ENCODE measurements at places on chromosomes 1 and 21.
A peak's percentile ranks its signal among the peaks of the same experiment; 100 is the strongest.

DNA sequence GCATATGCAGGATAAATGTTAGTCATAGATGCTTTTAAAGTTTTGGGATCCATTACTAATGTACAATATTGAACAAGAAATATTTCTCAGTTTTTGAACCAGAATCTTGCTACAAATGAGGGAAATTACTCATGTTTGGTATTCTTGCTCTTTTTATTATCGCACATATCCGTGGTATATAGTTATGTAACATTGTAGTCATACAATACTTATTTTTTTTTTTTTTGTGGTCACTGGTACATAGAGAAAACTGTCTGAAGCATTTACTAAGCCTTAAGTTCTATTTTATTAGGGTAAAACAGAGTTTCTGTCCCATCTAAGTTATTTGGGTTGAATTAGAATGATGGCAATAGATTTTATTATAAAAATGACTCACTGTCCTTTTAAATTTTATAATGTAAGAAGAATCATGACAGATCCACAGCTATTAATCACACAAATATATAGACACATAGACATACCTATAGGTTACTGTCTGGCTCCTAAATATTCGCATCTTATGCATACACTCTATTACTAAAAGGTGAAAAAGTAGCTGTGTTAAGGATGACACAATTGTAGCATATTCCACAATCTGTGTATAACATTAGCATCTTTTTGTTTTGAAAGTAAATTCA is 18.0 kb upstream of the PRKAA2 start:
- no peak for DNase-seq

DNA sequence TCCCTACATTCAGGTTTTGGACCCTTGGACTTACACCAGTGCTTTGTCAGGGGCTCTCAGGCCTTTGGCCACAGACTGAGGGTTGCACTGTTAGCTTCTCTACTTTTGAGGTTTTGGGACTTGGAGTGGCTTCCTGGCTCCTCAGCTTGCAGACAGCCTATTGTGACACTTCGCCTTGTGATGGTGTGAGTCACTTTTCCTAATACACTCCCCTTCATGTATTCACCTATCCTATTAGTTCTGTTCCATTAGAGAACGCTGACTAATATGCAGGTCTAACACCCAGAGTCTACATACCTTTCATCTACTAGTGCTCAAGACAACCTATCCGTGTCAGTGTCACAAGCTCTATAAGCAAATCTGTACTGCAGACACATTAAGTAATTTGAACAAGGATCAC is 605.3 kb downstream of the KCNT2 start:
- DNase-seq = no peak

DNA sequence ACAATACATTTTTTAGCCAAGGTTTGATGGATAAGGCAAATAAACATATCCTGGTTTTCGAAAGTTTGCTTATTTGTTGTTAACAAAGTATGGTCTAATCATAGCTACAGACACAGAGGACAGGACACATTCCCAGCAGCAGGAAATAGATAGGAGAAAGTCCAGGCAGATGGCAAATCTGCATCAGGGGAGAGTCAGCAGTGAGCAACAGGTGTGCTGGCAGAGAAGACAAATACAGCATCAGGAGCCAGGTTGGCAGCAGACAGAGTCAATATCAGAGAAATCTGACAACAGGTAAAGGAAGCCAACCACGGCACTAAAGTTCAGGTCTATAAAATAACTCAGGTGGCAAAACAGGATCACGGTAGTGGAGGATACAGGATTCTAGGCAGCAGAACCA is 210.7 kb upstream of the PTBP2 start:
- DNase-seq = no peak

DNA sequence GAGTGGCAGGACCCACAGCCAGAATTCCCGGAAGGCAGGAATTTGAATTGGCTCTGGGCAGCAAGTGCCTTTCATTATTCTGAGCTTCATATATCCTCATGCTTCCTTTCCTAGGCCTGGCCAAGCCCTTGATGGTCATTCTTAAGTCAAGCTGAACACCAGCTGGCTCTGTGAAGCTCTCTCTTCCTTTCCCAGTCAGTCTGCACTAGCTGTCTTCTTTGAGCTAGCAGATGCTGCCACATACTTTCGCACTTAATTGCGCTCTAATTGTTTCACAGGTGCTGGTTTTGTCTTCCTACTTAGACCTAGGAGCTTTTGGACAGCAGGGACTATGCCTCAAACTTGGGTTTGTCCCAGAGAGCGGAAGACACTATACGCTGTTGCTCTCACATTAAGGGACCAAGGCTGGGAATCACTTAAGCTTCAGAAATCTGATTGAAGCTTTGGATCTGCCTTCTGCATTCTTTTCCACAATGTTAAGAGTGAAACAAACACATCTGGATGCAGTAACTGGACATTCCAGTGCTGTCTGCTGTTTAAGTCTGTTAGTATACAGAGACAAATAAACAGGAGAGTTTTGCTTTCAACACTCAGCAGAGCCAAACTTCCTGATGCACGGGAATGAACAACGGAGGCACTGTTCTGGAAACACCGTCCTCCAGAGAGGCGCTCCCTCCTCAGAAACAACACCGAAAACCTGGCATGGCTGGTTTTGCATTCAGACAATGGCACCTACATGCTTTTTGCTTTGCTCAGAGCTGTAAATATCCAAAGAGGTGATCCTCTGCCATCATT is 2.2 kb downstream of the TLR5 start:
- DNase-seq = no peak

DNA sequence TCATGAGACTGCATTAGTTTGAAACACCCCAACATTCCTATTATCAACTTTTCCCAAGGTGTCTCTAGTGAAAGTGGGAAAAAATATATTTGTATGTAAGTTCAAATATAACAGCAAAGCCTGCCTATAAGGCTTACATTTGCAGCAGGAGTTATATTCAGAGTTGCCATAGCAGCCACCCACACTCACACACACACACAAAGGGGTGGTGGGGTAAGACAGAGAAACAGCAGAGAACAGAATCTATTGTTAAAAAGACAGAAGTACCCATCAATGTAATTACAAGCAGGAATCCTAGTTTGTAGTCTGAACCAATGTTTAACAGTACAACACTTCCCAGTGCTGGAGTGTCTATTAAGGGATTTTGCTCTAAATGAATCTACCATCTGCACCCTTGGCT is 55.0 kb downstream of the PLPPR5 start:
- no peak for DNase-seq

DNA sequence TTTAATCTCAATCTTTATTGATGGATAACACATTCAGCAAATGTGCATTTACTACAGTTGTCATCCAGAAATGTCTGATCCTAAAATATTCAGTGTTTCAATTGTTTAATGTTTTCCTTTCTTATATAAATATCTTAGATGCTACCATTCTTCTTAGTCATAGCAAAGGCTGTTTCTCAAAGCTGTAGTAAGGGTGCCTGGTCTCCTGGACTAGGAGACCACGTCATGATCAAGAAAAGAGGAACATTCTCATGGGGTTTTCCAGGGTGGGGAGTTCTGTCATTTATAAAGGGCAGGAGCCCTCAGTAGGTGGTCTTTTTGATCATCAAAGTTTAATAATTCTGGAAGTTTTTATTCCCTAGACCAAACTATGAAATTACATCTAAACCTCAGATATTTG is 292.8 kb downstream of the HMCN1 start:
- DNase-seq = no peak

DNA sequence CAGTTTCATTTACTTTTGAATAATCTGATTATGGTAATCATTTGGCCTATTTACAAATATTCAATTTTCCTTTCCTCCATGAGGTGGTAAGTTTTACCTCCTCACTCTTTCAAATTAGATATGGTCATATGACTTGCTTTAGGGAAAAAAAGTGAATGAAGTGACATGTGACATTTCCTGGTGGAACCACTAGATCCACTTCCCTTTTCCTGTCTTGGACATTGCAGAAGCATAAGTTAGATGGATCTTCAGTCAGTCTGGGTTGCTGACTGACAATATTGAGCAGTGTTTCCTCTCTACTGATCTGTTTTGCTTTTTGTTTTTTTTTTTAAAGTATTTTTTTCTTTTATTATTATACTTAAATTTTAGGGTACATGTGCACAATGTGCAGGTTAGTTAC is 481.1 kb upstream of the PTBP2 start:
- DNase-seq = no peak

DNA sequence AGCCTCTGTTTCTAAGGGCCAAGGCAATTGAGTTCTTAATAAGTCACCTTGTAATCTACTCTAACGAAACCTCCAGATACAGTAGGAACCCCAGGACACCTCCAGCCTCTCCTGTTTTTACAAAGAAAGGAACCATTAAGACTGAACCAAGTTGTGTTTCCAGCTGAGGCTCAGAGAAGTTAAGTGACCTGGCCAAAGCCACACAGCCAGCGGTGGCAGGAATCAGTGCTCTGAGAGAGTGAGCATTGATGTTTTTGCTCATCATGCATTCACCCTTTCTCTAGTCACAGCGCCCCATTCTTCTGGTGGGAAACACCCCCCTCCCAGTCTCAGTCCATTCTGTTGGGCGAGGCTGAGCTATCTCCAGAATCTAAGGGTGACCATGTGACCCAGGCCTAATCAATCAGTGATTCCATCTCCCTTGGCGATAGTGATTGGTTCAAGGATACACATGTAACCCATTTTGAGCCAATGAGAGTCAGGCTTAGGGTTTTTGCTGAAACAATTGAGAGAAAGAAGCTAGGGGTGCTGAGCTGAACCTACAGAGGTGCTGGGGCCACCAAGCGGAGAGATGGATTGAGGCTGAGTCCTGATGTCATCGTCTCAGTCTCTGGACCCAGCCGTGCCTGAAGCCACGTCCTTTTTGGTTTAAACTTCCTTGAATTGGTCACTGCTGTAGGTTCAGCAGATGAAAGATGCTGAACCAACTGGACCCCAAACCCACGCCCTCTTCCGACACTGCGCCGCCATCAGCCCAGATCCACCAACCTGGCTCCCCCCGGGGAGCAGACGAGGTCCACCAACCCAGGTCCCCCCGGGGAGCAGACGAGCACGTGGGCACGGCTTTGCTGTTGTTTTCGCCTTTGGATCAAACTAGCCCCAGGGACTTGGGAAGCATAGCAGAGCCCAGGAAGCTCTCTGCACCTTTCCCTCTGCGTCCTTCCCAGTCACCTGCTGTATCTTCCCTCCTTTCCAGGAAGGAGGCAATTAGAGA is 28.0 kb upstream of the RERE start:
- no peak for DNase-seq

- DNase-seq = no peak
Measured at GRCh38 chr1:9101510-9102146, 27.3 kb downstream of the GPR157 start.

GRCh38 chr1:247415423-247416361 is at the start of gene NLRP3:
Gene NLRP3 (plus strand): TSS chr1:247416173. CDS start chr1:247418801, 2,628 bp downstream.
- DNase-seq = peak; percentile 41

- no peak for DNase-seq
Measured at GRCh38 chr1:19869929-19870328, 12.3 kb upstream of the OTUD3 start.

DNA sequence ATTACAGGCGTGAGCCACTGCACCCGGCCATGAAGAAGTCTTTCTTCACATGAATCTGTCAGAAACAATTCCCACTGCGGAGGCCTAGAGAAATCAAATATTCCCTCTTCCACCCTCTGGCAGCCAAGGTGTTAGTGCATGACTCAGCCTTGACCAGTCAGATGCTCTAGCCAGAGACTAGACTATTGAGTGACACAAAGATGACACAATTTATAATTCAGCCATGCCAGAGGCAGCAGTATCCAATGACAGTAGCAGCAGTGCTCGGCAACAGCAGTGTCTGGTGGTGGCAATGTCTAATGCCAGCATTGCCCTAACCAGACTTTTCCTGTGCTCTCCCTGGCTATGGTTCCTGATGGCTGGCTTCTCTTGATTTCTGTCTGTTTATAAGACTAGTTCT is 8.7 kb downstream of the CTXND2 start:
- DNase-seq = no peak

- DNase-seq = no peak
Measured at GRCh38 chr21:17753736-17754135, 65.4 kb downstream of the C21orf91 start.

DNA sequence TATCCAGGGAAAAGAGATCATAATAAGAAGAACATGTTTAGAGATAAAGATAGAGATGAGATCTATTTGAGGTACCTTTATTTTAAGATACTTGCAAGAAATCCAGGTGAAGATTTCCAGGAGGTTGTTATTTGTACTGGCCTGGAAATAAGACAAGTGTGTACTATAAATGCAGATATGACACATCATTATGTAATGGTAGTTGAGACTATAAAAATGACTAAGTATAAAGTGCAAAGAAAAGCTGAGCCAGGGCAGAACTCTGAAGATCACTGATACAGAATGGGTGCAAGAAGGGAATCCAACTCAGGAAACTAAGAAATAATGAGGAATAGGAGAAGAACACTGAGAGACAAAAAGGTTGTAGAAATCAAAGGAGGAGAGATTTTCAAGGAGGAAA is 378.2 kb upstream of the PBX1 start:
- DNase-seq = no peak

Measured in activated effector memory CD4-positive, alpha-beta T cell treated with Interleukin-2 at 50 U/mL for 16 hours (primary cell).